ENCODE measurements at places on chromosomes 6 and 20.

GRCh38 chr6:123788319-123788718, 15.3 kb upstream of the NKAIN2 start:
- no peak for DNase-seq

DNA sequence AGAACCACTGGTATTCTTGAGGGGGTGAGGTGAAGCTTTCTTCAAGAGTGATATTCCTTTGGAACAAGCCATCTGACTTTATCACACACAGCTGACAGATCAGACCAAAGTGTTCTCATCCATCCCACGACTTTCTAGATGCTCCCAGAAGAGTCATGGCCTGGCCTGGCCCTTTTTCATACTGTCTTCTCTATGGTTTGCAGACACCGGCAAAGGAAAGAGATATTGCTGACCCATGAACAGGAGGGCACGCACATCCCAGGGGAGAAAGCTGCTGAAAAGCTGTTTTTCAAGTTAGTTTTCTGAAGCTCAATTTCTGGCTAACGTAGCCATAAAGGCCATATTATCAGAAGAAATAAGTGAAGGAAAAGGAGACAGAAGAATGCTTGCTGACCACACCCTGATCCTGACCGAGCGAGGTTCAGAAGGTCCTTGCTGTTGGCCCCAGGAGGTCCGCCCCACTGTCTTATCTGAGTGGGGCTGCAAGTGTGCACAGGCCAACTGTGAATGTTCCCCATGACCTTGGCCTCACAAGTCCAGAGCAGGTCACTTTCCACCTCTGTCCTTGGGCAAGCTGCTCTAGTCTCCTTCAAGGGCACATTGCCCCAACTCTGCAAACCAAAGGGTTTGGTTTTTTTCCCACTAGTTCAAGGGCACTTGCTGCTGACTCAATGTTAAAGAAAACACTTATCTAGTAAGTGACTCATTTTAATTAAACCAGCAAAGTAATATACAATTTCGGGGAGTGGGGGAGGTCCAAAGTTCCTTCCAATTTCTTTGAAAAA, 2.0 kb downstream of the ACSS1 start:
- DNase-seq: no peak

GRCh38 chr6:52415333-52415732, 4.8 kb upstream of the EFHC1 start:
- DNase-seq: no peak

GRCh38 chr6:163878698-163879097, 464.2 kb downstream of the QKI start:
- DNase-seq: no peak

DNA sequence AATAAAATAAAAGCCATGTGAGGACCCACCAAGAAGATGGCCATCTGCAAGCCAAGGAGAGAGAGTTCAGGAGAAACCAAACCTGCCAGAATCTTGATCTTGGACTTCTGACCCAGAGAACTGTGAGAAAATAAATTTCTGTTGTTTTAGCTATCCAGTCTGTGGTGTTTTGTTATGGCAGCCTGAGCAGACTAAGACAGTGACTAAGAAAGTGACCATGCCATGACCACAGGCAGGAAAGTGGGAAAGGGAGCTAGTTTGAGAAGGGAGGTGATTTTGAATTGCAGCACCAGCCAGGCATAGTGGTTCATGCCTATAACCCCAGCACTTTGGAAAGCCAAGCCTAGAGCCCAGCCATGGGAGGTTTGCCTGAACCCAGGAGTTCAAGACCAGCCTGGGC, 21.9 kb upstream of the C6orf62 start:
- no peak for DNase-seq

DNA sequence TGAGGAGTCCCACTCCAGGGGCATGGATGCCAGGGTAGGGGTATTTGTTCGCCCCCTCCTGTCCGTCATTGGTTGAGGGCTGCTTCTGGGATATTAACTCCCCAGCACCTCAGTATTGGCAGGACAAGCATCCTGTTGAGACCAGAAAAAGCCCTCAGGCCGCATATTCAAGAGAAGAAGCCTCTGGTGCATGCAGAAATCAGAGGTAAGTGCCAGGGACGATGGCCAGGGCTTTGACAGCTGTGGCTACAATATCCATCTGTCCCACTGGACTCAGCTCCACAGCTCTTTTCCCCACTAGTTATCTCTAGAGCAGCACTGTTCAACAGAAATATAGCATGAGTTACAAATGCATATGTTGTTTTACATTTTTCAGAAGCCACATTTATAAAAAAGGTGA, 651.3 kb downstream of the KIF16B start:
- DNase-seq: no peak

- peak; percentile 59 for DNase-seq
Measured at GRCh38 chr6:158213925-158214674, 46.0 kb downstream of the GTF2H5 start.

DNA sequence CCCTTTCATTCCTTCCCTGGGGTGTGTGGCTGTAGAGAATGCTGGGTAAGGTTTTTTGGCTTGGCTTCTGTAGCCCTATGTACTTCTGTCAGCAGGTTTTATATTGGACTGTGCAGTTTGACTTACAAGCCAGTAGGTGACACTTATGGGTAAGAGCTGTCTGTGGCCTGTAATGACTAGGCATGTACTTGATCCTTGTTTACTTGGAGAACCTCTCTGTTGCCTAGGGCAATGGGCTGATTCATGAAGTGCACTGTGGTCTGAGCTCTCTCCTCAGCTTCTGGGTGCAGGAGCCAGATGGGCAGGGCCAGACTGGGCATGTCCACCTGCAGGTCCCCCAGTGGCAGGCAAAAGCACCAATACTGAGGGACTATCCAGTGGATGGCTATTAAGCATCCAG, 544.6 kb downstream of the ADGRB3 start:
- no peak for DNase-seq

- no peak for DNase-seq
Measured at GRCh38 chr6:98416027-98416426, 418.3 kb upstream of the POU3F2 start.

- DNase-seq: no peak
Measured at GRCh38 chr6:3549314-3549940, 92.6 kb upstream of the SLC22A23 start.

DNA sequence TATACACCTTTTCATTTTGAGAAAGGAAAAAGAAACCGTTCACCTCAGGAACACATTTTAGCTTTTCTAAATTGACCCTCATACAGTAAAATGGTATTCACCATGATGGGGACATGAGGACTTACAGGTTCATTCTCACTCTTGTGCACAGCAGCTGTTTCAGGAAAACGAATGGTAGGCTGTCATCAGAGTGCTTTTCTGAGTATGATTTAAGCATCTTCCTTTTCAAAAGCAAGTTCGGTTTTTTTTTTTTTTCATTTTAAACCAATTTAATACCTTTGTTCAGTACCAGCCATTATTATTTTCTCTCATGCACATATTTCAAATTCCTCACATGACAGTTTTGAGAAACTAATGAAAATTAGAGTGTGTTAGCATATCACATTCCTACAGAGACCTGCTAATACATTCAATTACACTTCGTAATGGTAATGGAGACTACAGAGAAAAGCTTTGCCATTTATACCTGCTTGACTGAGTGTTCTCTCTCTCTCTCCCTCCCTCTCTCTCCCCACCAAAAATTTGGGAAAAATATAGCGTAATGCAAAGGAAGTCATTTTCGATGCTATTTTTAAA, 129.2 kb downstream of the SAMD5 start:
- DNase-seq: no peak

- DNase-seq: no peak
Measured at GRCh38 chr6:158086054-158086503, 82.0 kb downstream of the SERAC1 start.

GRCh38 chr6:131989036-131989435, 37.9 kb upstream of the CCN2 start:
- DNase-seq: no peak

GRCh38 chr6:53375847-53376246, 27.1 kb upstream of the ELOVL5 start:
- no peak for DNase-seq

DNA sequence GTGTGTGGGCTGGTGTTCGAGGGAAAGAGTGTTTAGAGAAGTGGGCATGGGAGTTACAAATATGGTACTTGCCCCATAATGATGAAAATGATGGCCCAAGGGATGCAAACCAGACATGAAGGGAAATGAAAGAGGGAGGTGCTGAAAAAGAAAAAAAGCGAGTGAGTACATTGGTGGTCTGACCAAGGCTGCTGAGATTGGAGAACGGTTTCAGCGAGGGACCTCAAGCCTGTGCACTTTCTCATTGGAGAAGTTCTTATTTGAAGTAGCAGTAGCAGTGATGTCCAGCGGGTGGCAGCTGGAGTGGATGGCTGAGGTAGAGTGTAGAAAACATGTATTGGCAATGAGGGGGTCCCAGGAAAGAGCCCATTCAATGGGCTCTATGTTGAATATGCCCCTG, 54.8 kb downstream of the TNFAIP3 start:
- DNase-seq: no peak

DNA sequence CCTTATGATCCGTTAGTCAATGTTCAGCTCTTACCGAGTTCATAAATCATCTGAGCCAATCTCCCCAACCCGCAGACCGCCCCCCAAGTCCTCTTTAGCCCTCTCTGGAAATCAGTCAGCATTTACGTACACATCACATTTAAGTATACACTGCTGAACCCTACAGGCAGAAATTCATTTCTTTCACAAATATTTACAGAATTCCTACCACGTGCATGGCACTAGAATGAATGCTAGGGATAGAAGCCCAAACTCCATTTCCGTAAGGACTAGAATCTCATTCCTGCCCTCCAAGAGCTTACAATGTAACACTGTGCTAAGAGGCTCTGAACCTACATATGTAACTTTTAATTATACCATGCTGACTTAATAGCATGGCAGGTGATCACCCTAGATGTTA, 1.8 kb downstream of the OSER1 start:
- no peak for DNase-seq

- DNase-seq: no peak
Measured at GRCh38 chr6:11802886-11803590, 24.4 kb upstream of the ADTRP start.

DNA sequence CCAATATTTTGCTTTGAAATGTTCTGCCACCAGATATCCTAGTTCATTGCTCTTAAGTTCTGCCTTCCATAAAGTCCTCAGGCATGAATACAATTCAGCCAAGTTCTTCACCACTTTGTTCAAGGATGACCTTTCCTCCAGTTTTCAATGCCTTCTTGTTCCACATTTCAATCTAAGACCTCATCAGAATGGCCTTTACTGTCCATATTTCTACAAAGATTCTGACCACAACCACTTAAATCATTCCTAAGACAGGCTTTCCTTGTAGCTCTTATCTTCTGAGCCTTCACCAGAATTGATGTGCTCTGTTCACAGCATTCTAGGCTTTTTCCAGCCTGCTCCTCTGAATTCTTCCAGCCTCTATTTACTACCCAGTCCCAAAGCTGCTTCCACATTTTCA, 319.0 kb downstream of the HACE1 start:
- DNase-seq: no peak

GRCh38 chr20:50285376-50286173, 94.9 kb downstream of the CEBPB start:
- DNase-seq: no peak

DNA sequence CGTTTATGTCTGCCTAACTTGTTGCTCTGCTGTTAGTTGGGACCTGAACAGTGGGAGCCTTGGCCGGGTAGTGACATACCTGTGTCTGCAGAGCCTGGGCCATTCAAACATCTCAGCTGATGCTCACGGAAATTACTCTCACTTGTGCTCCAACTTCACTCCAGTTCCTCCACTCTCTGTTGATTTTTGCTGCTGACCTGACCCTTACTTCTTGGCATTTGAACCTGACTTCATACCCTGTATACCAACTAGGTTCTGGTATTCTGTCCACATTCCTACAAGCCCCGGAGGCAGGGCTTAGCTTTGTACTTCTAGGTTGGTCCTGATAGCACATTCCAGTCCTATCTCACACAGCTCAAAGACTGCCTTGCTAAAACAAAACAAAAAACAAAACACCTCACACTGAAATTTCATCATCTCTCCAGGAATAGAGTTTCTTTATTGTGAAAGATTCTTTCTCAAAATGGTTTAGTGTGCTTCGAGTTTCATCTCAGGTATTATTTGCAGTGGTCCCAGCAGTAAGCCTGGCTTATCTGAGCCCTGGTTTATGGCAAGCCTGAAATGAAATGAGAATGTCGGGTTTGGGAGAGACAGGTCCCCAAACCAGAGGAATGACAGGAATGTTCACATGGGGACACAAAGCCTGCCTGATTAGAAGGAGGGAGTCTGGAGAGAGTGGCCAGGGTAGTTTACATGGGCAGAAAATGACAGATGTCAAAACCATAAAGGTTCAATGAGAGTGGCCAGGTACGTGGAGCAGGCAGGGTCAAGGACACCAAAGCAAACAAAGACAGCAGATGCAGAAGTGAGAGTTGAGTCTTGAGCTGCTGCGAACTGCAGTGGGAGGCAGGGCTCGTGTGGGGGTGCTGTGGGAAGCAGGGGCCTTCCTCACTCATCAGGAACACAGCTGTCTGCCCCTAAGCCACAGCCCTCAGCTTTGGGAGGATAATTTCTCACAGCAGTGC, 174.2 kb upstream of the HDAC2 start:
- DNase-seq: no peak

GRCh38 chr6:84501315-84501714, 263.1 kb downstream of the TBX18 start:
- no peak for DNase-seq
